Cerebellar cortex (tissue), 1 donor: ENCODE measurements at places on chromosomes 12 and 14.

DNA sequence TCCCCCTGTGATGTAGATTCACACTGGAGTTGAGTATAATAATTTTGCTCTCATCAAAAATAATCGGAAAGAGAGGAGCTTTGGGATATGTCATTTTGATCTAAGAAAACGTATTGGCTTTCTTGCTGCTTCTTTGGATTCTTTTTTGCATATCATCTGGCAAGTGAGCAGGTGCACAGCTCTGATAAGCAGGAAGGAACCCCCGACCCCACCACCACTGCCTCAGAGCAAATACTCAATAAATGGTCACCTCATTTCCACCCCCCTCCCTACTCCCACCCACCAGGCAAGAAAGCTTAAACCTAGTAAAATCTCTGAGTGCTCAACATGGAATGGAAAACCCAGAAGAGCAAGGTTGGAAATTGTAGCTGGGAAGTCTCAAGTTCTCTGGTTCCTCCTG is 49.4 kb downstream of the IFNG-AS1 start:
- no peak for DNase-seq

- no peak for DNase-seq
Observed at GRCh38 chr12:80068173-80068572, 31.2 kb upstream of the OTOGL start.

- no peak for DNase-seq
Observed at GRCh38 chr14:53001787-53002378, 51.0 kb upstream of the FERMT2 start.

DNA sequence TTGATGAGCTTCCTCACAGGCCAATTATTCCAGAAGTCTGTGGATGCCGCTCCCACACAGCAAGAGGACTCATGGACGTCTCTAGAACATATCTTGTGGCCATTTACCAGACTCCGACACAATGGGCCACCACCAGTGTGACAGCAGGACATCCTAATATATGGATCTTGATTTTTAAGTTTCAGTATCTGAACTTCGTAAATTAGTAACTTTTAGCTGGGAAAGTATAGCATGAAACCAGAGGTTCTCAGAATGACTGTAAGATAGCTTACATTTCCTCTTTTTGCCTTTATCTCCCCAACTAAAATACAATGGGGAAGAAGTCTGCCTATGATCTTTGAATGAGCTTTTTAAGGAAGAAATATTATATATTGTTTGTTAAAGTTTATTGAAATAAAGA is 87.0 kb downstream of the DNAI7 start:
- no peak for DNase-seq

DNA sequence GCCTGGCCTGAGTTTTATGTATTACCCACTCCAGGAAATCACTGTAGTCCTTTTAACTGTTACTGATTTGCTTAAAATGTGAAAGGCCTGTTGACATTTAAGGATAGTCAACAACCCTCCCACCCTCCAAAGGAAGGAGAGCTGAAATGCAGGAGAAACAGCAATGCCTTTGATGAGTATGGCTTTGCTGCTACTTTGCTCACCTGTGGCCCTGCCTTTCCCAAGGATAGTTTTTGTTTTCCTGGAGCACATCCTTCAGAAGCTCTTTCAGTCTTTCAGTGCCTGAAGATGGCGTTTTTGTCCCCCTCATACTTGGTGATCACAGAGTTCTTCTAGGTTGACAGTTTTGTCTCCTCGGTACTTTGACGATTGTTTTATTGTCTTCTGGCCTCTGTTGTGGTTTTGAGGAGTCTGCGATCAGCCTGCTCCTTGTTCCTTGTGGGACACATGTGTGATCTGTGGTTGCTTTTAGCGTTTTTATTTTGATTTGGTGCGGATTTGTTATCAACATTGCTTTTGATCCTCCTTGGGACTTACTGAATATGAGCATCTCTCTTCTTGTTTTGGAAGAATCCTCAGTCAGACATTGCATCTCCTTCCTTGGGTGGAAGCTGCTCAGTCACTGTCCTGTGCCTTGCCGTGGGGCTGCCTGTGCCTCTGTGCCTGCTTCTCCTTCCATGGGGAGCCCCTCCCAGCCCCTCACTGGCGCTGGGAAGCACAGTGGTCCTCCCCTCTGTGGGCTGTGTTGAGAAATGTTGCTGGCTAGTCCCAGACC is 17.2 kb downstream of the PACS2 start:
- no peak for DNase-seq

GRCh38 chr14:71136386-71137060 is 229.3 kb downstream of the PCNX1 start:
- no peak for DNase-seq
